Skin of body (tissue), 3 donors: ENCODE measurements at places on chromosomes 4 and X. TPM values are rescaled to one million over a fixed set of nuclear protein-coding genes. Genes with fewer than 3 reads are reported as not detected.

GRCh38 chrX:123481913-123482851 is 250.7 kb downstream of the THOC2 start:
- peak; percentile 17 for DNase-seq

- DNase-seq, result no peak
Observed at GRCh38 chr4:87423317-87424098, 1.1 kb downstream of the NUDT9 start.

- DNase-seq, result no peak
Observed at GRCh38 chr4:158538911-158539310, 17.2 kb downstream of the RXFP1 start.

DNA sequence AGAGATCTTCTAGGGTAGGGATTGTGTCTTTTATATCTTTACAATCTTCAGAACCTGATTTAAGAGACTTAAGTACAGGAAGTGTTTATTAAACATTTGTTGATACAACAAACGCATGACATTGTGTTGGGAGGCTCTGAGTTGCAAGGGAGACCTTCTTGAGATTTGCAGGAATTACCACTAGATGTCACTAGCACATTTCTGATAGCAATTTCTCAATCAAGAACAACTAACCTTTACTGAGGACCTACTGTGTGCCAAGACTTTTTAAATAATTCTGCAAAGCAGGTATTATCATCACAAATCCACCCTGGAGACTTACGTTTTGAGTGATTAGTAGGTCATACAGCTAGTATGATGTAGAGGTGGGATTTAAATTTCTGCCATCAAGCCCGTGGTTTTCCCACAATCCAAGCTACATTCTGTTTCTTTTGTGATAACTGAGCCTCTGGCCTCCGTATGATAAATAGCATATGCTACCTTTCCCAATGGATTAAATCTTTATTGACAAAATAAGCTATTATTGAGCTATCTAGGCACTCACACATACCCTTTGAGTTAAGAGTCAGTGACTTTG is 986.0 kb downstream of the CCSER1 start:
- DNase-seq, result no peak

- no peak for DNase-seq
Observed at GRCh38 chr4:144686921-144687320, 41.0 kb downstream of the HHIP start.

- no peak for DNase-seq
Observed at GRCh38 chr4:15982842-15983524, 20.0 kb upstream of the FGFBP2 start.

DNA sequence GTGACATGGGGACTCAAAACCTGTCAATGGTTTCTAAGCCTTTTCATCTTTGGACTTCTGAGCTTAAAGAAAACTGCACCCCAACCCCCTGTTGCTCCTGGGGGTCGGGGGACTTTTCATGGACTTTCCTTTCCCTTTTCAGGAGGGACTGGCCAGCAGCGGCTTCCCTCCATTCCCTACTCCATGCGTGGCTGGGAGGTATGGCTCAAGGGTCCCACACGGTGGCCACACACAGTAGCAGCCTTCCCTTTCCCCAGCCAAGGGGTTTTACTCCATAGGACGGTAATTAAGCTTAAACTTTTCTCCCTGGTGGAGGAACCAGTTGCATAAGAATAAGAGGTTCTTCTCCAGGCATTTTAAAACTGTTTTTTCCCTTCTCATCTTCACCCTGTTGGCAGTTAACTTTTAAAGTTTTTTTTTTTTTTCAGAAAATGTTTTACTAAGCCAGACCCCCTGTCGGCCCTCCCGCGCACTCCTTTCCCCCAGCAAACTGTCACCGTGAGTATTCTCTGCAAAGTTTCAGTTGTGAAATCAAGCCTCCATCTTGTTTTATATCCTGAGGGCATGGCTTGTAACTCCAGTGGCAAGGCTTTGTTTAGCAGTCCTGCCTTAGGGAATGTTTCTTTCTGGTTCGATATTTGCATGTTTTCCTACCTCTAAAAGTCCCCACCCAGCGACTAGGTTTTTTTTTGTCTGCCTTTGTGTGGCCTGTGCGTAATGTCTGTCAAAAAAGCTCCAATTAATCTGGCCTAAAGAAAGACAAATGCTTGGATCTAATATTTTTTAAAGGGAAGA is 325.7 kb downstream of the TLL1 start:
- no peak for DNase-seq

- no peak for DNase-seq
Observed at GRCh38 chr4:107472265-107472948, 247.6 kb downstream of the PAPSS1 start.

DNA sequence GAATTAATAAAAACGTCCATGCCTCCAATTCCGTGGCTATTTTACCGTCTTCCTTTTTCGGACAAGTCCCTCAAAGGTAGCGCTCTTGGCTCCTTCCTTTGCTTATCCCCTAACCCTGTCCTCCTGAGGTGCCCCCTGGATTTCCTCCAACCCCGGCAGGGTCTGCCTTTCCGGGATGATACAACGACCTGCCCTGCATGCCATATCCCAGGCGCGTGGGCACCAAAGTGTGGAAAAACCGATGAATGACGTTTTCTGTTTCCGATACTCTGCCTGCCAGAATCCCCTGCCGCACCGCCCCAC is 706 bp upstream of the CSTF2 start:
- peak; percentile 10 for DNase-seq

- no peak for DNase-seq
Observed at GRCh38 chr4:118350961-118351360, 1.8 kb downstream of the PRSS12 start.

DNA sequence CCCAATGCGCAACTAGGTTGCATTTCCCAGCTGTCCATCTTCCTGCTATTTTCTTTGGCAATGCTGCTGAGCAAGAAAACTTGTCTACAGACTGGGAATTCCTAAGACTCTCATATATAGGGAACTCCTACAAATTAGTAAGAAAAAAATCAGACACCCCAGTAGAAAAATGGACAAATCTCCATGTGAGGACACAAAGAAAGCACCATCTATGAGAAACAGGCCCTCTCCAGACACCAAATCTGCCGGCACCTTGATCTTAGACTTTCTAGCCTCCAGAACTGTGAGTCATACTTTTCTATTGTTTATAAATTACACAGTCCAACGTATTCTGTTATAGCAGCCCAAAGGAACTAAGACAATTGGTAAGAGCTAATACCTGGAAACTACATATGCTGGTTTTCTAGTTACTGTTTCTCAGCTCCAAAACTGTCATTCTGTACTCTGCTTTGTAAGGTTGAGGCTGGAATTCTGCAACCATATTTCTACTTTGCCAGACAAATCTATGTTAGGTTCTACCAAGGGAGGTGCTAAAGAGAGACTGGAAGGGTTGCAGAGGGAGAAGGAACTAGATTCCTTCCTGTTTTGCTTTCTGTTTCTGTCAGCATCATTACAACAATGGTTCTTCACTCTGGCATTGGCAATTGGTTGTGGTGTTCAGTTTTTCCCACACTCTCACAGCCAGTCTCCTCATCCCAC is 35.7 kb upstream of the FAM241A start:
- no peak for DNase-seq

DNA sequence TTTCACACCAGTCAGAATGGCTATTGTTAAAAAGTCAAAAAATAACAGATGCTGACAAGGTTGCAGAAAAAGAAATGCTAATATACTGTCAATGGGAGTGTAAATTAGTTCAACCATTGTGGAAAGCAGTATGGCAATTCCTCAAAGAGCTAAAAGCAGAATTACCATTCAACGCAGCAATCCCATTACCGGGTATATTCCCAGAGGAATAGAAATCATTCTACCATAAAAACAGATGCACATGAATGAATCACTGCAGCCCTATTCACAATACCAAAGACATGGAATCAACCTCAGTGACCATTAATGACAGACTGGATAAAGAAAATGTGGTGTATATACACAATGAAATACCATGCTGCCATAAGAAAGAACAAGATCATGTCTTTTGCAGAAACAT is 243.0 kb downstream of the STPG2 start:
- DNase-seq, result no peak

GRCh38 chr4:144384408-144384807 is 243.9 kb upstream of the GYPA start:
- no peak for DNase-seq

- no peak for DNase-seq
Observed at GRCh38 chrX:2696698-2697215, 5.7 kb downstream of the CD99 start.

- no peak for DNase-seq
Observed at GRCh38 chrX:147180886-147181285, 366.3 kb upstream of the CXorf51A start.

DNA sequence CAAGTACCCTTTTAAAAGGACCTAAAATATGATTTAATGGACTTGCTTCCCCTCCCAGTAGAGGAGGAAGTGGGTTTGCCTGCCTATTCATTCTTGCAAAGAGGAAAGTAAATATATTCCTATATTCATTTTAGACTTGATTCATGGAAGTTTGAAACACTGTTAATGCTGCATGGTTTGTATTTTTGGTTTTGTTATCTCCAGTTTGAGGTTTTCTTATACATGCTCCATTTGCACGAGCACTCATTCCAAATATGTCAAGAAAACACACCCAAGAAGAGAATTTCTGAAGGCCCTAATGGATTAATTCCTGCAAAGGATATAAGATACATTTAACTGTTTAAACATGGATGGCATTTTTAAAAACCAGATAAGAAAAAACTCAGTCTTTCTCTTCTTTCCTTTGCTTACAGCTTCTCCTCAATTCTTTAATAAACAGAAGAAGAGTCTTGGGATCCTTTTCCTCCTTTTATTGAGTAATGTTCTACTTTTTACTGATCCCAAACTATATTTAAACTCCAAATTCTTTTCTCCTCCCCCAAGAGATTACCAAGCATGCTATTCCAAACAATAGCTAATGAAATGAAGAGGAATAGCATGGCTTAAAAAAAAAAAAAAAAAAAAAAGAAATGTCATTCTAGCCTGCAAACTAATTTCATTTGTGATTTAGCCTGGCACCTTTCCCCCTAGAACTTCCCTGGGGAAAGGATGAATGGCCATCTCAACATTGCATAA is 54.6 kb upstream of the LDB2 start:
- DNase-seq, result no peak

Gene CRMP1
- 6.0 TPM for total RNA-seq

Gene INTU
- total RNA-seq, result 20.2 TPM

Gene MAGEC1
- not detected for total RNA-seq

Gene BEX5
- 1.9 TPM for total RNA-seq

Gene COL25A1
- 8.6 TPM for total RNA-seq

Gene EDNRA
- 51.1 TPM for total RNA-seq

Gene CXorf49
- not detected for total RNA-seq

Gene HSFX3
- total RNA-seq, result not detected
